Stimulated activated CD4-positive, alpha-beta T cell treated with anti-CD3 and anti-CD28 coated beads, Interleukin-1b, Interleukin-23, amount 100 ng/mL, for 48 hours (primary cell): ENCODE measurements at places on chromosomes 6 and 20.
A peak's percentile ranks its signal among the peaks of the same experiment; 100 is the strongest.

GRCh38 chr6:34172961-34173775, 27.3 kb upstream of the GRM4 start:
- DNase-seq: no peak

GRCh38 chr6:99711925-99712324, 105.3 kb downstream of the PRDM13 start:
- DNase-seq: no peak

GRCh38 chr20:21809961-21810523, 104.6 kb downstream of the PAX1 start:
- no peak for DNase-seq

GRCh38 chr6:162200945-162201690, 526.4 kb downstream of the PRKN start:
- no peak for DNase-seq

GRCh38 chr6:55943329-55943728, 67.9 kb upstream of the BMP5 start:
- no peak for DNase-seq

GRCh38 chr6:51844336-51844735, 243.1 kb downstream of the PKHD1 start:
- DNase-seq: no peak

- no peak for DNase-seq
Observed at GRCh38 chr6:163318071-163318786, 96.3 kb upstream of the QKI start.

DNA sequence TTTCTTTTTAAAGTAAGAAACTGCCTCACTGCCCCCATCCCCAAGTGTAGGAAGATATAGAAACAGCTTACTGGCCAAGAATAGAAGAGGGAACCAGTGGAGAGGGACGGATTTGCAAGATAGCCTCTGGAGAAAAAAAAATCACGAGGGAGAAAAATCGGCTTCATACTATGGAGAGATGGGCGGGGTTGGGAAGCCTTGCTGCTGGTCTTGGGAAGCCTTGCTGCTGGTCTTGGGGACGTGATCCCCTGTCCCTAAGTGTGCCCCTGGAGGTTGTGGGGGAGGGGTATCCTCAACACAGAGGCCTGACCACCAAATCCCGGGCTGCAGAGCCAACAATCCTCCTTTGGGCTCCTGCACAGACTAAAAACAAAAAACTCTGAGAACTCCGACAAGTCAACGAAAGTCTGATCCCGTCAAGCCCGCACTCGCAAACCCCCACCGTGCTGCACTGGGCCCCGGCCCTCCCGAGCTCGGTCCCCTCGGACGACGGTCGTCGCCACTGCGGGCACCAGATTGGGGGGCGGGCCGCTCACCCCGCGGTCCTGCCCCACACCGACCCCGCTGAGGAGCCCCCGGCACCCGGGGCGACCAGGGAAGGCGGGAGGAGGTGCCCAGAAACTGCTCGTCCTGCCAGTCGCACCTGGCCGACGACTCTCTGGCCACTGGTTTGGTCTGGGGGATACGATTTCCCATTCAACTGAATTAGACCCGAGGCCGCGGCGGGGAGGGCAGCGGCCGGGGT, 750 bp downstream of the MAP7 start:
- DNase-seq: no peak

GRCh38 chr20:58850693-58851174, at the start of gene GNAS-AS1:
GNAS-AS1 (minus strand) TSS chr20:58850902.
- DNase-seq: peak; percentile 89

DNA sequence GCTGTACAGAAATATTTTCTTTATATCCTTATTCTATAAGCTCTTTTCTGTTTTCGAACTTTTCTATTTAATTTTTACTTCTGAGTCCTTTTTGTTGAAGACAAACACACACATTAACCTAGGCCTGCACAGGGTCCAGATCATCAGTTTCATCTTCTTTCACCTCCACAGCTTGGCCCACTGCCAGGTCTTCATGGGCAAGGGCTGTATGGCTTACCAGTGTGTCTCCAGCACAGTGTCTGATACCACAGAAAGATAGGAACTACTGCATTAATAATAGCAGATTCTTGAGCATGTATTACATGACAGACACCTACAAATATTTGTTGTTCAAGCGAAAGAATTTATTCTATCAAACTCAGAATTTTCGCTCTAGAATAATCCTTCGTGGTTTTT, 24.4 kb downstream of the QKI start:
- DNase-seq: no peak

GRCh38 chr6:87484491-87484890, 11.7 kb downstream of the SLC35A1 start:
- no peak for DNase-seq

DNA sequence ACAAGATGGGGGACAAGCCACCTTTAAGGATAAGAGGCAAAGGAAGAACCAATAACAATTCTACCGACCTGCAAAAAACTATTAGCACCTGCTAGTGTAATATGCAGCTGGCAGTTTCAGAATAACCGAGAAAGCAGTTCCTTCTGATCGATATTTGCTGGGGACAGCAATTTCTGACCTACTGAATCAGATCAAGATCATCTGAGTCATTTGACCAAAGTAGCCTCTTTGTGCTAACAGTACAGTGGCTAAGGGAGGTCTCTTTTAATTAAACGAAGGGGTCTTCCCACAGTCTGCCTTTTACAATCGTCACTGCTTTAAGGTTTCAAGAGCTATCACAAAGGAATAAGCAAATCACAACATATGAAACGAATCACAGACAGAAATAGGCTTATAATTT, 318.9 kb downstream of the BTBD9 start:
- DNase-seq: no peak

DNA sequence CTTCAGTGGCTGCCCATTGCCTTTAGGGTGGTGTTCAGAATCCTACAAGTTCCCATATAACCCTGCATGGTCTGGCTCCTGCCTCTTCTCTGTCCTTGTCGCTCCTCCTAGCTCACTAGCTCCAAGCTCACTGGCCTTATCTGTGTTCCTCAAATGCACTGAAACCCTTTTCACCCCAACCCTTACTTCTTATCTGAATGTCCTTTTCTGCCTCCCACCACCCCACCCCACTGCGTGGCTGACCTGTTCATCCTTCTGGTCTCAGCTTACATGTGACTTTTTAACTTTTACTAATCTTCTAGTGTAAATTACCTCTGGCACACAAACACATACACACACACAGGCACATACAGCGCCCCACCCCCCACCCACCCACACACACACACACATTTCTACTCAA, 41.0 kb upstream of the GLP1R start:
- no peak for DNase-seq

DNA sequence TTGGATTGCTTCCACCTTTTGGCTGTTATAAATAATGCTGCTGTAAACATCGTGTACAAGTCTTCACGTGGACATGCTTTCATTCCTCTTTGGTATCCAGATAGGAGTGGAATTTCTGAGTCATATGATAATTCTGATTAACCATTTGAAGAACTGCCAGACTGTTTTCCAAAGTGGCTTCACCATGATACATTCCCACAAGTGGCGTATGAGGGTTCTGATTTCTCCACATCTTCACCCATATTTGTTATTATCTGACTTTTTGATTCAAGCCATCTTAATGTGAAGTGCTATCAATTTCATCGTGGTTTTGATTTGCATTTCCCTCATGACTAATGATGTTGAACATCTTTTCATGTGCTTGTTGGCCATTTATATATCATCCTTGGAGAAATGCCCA, 2.9 kb upstream of the SNRPB start:
- no peak for DNase-seq

- DNase-seq: no peak
Observed at GRCh38 chr6:101458826-101459225, 65.3 kb downstream of the GRIK2 start.

DNA sequence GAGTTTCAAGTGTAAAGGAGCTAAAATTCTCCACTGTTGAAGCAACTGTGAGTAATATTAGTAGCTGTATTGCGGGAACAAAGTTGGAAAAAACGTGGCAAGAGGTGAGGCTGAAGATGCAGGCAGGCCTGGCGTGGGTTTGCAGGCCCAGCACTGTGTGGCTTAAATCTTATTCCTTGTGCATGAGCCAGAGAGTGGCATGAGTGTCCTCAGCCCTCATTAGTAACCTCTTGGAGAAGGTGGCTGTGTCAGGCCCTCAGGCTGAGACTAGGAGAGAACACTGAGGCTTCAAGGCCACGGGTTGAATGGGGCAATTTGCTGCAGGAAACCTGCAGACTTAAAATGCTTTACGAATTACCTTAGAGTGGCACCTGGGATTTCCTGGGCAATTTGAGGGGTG, 372.7 kb upstream of the CITED2 start:
- no peak for DNase-seq

DNA sequence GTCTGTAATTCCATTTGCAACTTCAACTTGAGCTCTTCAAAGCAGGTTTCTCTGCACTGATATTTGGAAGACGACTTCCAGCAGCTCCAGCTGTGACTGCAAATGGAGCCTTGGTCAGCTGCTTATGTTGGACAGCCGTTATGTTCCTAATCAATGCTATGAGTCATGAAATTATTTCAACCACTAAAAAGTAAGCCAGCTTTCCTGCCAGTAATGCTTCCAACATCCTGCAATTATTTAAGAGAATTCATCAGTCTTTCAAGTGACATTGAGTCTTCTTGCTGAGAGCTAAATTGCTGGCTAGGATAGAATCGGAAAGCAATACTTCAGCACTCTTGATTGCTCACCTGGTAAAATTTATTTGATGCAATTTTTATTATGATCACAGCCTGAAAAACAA, 375.7 kb downstream of the MMUT start:
- DNase-seq: no peak

DNA sequence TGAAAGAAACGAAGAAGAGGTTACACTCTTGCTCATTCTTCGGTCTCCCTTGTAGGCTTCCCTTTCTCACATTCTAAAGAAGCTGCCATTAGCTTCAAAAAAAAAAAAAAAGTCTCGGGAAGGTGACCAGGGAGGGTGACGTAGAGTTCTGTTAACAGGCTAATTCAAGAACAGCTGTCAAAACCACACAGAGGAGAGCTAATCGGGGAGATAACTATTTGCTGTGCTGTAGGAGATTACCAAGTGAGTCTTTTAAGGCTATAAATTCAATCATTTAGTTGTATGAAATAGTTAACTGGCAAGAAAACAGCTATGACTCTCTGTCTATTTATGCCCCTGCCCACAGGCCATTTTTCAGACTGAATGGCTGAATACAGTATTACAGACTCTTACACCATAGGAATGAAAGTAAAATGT, 256.8 kb downstream of the SYNE1 start:
- DNase-seq: no peak

DNA sequence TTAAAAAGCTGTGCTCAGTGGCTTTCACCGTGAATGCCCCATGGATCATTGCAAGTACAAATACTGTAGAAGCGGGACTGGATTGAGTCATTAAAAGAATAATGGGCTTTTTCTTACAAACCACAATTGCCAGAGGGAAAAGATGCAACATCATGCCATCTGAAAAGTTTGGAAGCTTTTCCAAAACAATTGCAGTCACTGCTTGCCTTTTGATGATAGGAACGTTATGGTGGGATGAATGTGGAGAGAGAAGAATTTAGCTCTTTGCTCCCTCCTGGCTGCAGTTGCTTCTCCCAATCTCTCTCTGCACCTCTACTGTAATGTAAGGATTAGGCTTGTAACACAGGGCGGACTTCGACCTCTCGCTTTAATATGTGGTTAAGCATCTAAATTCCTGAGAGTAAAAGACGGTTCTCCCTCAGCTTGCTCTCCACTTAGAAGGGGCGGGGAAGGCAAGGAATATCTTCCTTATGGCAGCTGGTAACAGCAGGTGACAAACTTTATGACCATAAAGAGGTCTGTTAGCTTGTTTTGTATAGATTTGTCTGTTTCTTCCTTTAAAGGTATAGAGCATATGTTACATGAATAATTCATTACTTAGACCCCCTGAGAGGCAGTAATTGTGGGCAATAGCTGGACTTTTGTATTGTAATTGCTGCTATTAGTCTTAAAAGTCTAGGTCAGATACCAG, 376.1 kb downstream of the UTRN start:
- DNase-seq: no peak

DNA sequence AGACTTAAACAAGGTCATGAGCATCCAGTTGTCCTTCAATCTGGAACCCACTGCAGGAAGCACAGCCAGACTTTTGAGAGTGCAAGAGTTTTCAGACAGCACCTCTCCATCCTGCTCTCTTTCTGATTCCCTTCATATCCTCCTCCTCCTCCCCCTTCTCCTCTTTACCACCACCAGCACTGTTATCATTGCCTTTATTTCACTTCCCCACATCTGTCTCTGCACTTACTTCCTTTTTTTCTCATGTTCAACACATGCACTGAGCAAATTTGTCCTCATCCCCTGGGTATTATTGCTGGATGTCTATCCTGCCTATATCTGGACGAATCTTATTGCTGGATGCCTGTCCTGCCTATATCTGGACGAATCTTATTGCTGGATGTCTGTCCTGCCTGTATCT, 554.8 kb downstream of the DHX35 start:
- DNase-seq: no peak

DNA sequence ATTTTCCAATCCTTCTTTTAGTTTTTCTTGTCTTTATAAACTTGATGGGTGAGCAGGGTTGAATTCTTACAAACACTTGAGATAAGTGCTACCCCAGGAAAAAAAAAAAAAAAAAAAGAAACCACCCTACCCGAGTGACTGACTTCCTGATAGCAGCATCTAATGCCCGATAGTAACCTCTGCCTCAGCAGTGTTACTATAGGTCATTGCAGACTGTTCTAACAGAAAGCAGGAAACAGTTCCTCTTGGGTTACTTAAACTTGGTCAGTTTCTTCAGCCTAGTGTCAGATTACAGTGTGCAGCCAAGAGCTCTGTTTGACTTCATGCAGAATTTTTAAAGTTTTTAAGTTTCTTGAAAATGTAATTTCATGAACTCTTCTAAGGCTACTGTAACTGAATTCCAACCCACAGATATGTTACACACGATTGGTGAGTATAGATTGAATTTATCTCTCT, 2.1 kb downstream of the MYLIP start:
- peak; percentile 30 for DNase-seq

- DNase-seq: no peak
Observed at GRCh38 chr6:116577486-116577885, 6.2 kb downstream of the RWDD1 start.

- DNase-seq: no peak
Observed at GRCh38 chr20:21101932-21102575, 4.1 kb downstream of the LINC00237 start.

DNA sequence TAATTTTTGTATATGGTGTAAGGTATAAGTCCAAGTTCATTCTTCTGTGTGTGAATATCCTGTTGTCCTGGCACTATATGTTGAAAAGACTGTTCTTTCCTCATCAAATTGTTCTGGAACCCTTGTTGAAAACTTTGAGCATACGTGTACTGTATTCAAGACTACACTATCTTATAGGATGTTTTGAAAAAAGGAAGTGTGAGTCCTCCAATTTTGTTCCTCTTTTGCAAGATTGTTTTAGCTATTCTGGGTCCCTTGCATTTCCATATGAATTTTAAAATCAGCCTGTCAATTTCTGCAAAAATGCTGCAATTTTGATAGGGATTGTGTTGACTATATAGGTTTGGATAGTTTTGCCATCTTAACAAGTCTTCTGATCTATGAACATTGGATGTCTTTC, 195.2 kb downstream of the BACH2 start:
- no peak for DNase-seq

- DNase-seq: no peak
Observed at GRCh38 chr6:40457261-40457660, 129.9 kb downstream of the LRFN2 start.
